Right ventricle myocardium inferior (tissue), 1 donor: ENCODE measurements at places on chromosomes 5 and 9. TPM values are rescaled to one million over a fixed set of nuclear protein-coding genes. Genes with fewer than 3 reads are reported as not detected.

- no peak for DNase-seq
Observed at GRCh38 chr5:40332970-40333369, 346.7 kb upstream of the PTGER4 start.

- no peak for DNase-seq
Observed at GRCh38 chr9:135081731-135082130, 5.7 kb upstream of the OLFM1 start.

GRCh38 chr5:167057665-167058064 is 1233.8 kb upstream of the WWC1 start:
- DNase-seq = no peak

Gene SGCD
- 75.2 TPM for total RNA-seq

DNA sequence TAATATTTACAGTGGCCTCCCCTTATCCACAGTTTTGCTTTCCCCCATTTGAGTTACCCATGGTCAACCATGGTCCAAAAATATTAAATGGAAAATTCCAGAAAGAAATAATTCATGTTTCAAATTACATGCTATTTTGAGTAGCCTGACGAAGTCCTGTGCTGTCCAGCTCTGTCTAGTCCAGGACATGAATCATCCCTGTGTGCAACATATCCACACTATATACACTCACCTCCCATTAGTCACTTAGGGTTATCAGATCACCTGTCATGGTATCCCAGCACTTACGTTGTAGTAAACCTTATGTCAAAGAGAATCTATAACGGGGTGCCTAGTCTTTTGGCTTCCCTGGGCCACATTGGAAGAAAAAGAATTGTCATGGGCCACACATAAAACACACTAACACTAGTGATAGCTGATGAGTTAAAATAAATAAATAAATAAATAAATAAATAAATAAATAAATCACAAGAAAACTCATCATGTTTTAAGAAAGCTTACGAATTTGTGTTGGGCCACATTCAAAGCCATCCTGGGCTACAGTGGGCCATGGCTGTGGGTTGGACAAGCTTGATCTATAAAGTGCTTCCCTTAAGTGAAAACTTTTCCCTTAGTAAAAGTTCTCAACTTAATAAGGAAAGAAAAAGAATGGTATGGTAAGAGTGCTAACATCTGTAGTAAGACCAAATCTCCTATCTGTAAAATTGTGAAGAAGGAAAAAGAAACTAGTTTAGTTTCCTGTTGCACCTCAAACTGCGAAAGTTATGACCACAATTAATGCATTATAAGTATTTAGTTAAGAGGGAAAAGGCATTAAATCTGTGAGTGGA is 15.9 kb upstream of the OMD start:
- no peak for DNase-seq

Gene PCDHGB7
- 8.6 TPM for total RNA-seq

Gene PCDHA6
- total RNA-seq = not detected

Gene NR2F1
- total RNA-seq = 1.3 TPM

DNA sequence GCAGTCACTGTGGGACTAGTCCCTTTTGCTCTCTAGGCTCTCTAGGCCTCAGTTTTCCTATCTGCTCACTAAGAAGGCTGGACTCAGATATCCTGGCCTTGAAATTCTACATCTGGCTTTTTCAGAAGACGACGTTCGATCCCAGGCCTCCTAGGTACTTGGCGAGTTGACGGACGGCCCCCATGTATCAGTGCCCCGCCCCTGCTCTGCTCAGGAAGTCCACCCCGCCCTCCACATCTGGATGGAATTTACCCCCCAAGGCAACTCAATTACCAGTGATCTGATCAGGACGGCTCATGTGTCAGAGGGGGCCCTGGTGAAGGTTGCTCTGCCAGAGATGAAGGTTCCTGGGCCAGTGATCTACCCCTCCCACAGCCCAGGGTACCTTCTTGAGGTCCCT is 44.1 kb upstream of the SYNPO start:
- DNase-seq = peak; percentile 62

DNA sequence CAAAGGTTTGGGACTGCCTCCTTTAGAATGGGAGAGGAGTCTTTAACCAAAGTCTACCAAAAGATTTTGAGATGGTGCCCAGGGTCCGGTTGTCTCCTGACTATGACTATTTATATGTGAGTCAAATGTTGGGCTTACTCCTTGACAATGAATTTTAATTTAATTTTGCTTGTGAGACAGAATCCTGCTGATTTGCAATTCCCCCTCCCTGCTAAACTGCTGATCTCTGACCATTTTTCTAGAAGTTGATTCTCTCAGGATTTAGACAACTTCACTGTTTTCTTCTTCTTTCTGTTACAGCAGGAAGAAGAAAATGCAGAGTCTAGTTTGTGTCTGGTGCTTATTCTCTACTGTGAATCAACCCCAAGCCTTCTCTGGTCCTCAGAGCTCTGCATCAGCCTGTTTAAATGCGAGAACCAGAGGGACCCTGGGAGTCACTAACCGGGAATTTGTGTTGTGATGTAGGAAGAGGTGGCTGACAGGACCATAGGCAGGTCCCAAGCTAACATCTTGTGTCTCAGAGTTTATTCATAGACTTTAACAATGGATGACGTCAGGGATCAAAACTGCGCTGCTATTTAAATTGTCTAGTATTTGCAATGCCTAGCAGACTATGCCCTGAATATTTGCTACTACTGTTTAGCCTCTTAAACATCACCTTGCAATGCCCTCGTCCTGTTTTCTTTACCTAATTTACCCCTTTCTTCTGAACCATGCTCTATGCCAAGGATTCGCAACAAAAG is 124.0 kb upstream of the TAF11L2 start:
- no peak for DNase-seq

DNA sequence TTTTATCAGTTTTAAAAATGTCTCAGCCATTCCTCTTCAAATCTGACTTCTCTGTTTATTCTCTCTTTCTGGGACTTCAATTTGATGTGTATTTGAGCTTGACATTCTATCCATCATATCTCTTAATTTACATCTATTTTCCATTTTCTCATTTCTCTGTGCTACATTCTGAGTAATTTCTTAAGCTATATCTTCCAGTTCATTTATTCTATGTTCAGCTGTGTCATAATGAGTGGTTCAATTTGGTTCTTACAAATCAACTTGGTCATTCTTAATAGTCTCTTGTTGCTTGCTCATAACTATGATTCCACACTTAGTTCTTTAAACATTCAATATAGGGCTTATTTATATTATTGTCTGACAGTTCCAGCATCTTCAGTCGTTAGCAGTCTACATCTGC is 16.9 kb downstream of the CKMT2 start:
- DNase-seq = no peak

DNA sequence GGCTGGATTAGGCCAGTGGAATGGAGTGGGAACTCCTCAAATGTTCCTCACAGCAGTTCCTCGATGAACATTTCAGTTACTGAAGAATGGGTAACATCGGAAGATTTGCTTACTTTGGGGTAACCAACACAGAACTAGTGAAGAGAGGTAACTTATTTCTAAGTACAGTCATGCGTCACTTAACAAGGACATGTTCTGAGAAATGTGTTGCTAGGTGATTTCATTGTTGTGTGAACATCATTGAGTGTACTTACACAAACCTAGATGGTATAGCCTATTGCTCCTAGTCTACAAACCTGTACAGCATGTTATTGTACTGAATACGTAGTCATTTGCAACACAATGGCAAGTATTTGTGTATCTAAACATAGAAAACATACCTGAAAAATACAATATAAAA is 228.3 kb downstream of the MAST4 start:
- no peak for DNase-seq

DNA sequence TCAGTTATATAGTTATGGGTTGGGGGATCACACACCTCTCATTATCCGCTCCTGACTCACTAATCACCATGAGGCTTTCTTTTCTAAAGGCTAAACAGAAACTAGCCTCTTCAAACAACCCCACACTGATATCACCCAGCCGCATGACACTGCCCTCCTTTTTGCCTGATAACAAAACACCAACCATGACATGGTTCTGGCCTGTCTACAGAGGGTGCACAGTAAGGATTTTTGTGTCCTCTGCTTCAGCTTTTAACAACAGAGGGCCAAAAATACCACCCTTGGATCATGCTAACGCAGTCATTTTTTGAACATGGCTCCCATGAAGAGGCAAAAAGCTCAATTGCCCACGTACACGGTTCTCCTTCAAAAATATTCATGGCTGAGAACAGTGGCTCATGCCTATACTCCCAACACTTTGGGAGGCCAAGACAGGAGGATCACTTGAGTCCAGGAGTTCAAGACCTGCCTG is 4.0 kb downstream of the CMBL start:
- DNase-seq = no peak

- no peak for DNase-seq
Observed at GRCh38 chr5:167969998-167970397, 321.4 kb upstream of the WWC1 start.

- no peak for DNase-seq
Observed at GRCh38 chr5:142152384-142152732, 43.8 kb downstream of the NDFIP1 start.

GRCh38 chr5:17696627-17697026 is 62.4 kb downstream of the TAF11L14 start:
- DNase-seq = no peak

- no peak for DNase-seq
Observed at GRCh38 chr5:52840277-52841050, 52.7 kb downstream of the ITGA1 start.

- DNase-seq = no peak
Observed at GRCh38 chr9:98775831-98776441, 20.4 kb downstream of the ANKS6 start.

DNA sequence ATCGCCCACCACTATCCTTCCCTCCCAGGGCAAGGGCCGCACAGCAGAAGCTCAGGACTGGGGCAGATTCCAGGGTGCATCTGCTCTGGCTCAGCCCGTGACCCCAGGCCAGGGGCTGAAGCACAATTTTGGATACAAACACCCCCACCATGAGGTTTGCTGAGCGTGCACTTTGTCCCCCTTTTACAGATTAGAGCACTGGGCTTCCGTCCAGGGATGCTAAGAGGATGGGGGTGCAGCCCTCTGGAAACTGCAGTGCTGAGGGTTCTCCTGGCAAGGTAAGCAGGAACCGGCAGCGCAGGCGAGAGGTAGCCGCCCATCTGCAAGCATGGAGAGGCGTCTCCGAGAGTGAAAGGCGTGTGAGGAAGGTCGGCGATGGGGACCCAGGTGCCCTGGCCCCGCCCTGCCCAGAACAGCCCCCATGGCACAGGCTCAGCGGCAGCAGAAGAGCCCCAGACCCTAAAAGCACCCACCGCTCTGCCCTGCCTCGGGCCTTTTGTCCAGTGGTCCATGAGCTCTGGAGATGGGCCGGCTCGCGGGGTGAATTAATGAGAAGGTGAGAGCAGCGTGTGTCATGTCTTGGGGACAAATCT is 54.5 kb upstream of the OLFM1 start:
- DNase-seq = peak; percentile 50

DNA sequence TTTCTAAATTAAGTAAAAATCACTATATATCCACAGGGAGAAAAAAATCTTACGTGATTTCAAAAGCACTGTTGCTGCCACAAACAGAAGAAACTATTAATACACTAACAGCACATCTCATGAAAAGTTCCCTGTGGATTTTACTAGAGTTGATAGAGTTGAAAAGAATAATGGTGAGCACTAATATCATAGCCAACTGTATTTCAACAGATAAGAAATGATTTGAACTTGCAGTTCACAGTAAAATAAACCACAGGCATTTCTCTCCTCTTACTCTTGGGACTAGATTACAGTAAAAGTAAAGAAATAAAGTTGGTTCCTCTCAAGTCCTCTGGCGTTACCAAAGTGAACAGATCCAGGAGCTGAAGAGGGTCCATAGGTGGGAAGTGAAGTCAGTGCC is 27.9 kb downstream of the AGTPBP1 start:
- DNase-seq = no peak

DNA sequence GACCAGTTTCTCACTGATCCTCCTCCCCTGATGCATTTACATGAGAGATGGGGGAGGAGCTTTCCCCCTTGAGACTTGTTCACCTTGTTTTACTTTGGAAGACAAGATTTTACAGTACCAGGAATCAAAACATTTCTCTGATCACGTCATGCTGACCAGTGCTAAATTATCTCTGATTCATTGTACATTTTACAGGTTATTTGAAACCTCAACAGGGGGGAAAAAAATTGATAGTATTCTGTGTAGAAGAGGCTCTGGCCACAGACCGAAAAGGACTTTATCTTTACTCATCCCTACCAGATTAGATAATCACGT is 133.9 kb downstream of the GRIA1 start:
- DNase-seq = no peak

DNA sequence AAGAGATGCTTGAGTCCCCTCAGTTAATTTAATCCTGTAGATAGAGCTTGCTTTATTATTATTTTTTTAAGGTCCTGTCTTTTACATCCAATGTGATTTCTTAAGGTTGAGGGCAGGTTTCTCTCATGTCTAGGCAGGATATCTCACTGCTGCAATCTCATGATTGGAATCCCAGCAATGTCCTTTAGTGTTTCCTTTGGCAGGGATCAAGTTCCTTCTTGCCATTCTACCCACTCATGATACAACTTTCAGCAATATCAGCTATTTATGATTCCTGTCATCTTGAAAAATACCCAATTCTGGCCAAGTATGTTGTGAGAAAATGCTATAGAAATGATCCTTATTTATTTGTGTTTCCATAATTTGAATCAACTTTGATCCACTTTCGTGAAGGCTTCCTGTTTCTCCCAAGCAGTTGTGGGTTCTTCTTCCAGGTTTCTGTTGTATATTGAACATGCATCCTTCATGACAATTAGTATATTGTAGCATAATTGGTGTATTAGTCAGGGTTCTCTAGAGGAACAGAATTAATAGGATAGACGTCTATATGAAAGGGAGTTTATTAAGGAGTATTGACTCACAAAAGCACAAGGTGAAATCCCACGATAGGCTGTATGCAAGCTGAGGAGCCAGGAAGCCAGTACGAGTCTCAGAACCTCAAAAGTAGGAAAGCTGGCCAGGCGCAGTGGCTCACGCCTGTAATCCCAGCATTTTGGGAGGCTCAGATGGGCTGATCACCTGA is 18.4 kb upstream of the VPS13A start:
- no peak for DNase-seq

DNA sequence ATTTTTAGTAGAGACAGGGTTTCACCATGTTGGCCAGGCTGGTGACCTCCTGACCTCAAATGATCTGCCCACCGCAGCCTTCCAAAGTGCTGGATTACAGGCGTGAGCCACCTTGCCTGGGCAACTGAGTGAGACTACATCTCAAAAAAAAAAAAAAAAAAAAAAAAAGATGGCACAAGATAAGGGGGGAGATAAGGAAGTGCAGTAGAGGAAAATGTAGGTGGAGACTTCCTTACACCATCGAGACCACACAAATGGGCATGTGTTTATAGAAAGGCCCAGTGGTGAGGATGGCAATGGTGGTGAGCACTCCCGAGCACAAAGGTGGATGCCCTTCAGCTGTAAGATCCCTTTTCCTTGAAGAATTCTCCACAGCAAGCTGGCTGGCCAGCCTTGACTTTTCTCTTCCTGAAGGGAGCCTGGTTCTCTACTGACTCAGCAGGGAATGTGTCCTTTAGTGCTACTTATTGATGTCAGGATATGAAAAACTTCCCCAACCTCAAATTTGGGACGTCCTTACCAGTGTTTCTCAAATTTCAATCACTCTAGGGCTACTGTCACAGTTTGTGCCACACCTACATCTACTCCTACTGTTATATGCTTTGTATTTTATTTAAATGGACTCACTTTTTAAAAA is 28.2 kb downstream of the ERGIC1 start:
- DNase-seq = no peak

- DNase-seq = no peak
Observed at GRCh38 chr5:60959156-60959555, 14.2 kb downstream of the NDUFAF2 start.
